Astrocyte of the cerebellum (primary cell): ENCODE measurements at places on chromosomes 13 and 19.

- no peak for DNase-seq
Measured at GRCh38 chr19:3899531-3900294, 19.2 kb downstream of the ATCAY start.

DNA sequence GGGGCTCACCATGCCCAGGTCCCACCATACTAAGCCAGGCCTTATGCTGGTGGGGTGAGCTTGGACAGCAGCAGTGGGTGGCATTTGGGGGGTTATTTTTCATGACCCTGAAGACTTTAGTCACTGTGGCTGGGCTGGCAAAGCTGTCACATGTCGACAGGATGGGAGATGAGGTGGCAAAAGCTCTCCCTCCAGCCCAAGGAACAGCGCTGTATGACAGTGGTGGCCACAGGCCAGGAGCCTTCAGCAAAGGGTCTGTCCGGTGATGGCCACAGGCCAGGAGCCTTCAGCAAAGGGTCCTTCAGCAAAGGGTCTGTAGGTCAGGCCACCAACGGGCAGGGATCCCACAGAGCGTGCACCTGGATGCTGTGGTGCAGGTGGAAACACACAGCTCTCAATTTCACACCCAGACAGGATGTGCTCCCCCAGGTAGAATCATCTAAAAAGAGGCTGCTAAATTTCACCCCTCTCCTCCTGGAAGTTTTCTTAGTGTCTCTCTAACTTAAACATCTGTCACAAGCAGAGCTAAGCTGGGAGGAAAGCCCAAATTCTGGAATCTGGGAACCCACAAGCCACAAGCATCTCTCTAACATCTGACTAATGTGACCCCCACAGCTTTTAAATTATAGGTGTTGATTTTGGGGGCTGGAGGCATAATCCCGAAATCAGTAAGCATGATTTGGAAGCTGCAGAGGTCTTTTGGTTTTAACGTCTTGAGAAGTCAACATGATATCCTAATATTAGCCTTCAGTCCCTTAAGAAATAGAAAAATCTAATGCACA lies 23.0 kb downstream of the COL4A1 start:
- DNase-seq: peak; percentile 79

DNA sequence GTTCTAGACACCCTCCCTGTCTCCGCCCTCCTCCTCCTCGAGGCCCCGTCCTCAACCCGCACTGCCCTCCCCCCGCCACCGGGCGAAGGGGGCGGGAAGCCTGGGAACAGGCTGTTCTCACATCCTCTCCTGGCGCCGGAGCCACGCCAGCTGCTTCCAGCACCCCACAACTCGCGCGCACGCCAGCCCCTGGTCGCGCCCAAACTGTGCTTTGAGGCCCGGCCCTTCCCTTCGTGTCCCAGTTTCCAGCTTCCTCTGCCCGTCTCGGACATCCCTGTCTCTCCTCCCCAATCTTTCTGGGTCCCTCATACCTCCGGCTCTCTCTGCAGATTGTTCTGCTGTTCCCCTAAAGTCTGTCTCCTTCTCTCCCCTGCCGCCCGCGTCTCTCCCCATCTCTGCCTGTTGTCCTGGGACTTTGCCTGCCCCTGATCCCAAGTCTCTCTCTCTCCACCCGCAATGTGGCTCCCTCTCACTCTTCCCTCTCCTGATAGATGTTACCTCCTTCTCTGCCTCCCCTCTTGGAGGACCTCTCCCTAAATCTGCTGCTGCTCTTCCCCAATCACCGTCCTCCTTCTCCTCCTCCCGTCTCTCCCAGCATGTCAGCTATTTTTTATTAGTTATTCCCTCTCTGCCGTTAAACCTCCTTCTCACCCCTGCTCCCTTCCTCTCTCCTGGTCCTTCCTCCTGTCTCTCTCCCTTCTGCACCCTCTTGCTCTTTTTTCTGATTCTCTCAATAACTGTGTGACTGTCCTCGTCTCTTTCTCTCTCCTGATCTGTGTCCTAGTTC lies 14.2 kb downstream of the DPF1 start:
- DNase-seq: no peak

DNA sequence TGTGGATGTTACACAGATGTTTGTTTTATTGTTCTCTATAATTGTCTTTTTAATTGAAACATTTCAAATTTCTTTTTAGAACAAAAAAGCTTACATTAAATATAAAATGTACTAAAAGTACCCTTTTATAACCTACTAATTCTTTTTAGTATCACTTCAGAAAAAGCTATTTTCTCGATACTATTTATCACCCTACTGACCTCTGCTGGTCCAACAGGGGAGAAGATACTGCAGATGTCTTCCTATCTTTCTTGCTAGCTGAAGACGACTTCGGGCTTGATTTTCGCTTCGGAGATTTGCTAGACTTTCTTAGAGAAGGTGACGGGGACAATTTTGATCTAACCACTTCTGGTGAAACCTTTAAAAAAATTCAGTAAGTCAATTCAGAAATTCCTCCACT lies 42.4 kb downstream of the ZC3H13 start:
- no peak for DNase-seq

- DNase-seq: no peak
Measured at GRCh38 chr19:18770663-18771327, 20.3 kb downstream of the COMP start.
